ENCODE measurements at places on chromosomes 4 and X. TPM values are rescaled to one million over a fixed set of nuclear protein-coding genes. Genes with fewer than 3 reads are reported as not detected.

The DCAF4L1 gene
- not detected for total RNA-seq

The FATE1 gene
- total RNA-seq: not detected

The PLAC8 gene
- 0.15 TPM for total RNA-seq

The NDST3 gene
- not detected for total RNA-seq

The IL2 gene
- total RNA-seq: not detected

The P2RY8 gene
- not detected for total RNA-seq

The PDGFC gene
- total RNA-seq: 26.4 TPM

The SOD3 gene
- not detected for total RNA-seq

The FSTL5 gene
- total RNA-seq: not detected

The TCEAL7 gene
- 7.6 TPM for total RNA-seq
